ENCODE measurements at places on chromosomes 2 and 18. TPM values are rescaled to one million over a fixed set of nuclear protein-coding genes. Genes with fewer than 3 reads are reported as not detected.

Gene MSTN
- not detected for total RNA-seq

Gene CERKL
- not detected for total RNA-seq

Gene NFATC1
- total RNA-seq = 25.7 TPM

Gene CDH20
- 0.07 TPM for total RNA-seq

Gene PROKR1
- not detected for total RNA-seq

Gene CYS1
- total RNA-seq = 0.75 TPM

Gene BOK
- not detected for total RNA-seq

Gene RNMT
- 35.5 TPM for total RNA-seq

Gene AGXT
- not detected for total RNA-seq

Gene SLC9A2
- not detected for total RNA-seq

Gene HMSD
- 5.5 TPM for total RNA-seq

DNA sequence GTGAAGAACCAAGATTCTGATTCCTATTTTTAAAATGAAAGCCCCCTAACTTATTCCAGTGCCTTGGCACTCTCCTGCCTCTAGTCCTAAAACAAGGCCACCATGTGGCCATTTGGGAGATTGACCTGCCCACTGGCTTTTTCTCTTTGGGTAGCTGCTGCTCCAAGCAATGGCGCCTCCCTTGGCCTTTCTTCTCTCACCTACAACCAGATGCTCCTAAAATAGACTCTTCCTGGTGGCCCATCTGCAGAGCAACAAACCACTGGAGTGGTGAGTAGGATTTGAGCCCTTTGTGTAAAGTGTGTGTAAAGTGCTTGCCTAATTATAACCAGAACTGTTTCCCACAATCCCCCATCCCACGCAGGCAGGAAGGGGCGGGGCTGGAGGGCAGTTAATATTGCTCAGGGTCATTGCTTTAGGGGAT is 114.2 kb downstream of the FHOD3 start:
- DNase-seq = no peak

- DNase-seq = no peak
These were observed 185.6 kb downstream of the RNF144A start for GRCh38 chr2:7102826-7103225.

DNA sequence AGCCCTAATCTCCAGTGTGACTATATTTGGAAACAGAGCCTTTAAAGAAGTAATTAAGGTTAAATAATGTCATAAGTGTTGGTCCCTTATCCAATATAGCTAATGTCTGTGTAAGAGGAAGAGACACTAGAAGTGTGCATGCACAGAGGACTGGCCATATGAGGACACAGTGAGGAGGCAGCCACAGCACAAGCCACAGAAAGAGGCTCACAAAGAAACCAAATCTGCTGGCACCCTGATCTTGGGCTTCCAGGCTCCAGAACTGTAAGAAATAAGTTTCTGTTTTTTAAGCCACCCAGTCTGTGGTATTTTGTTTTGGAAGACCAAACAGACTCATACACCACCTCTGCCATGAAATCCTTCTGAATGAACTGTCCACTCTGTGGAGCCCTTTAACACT is 186.4 kb upstream of the SLC39A10 start:
- DNase-seq = no peak

DNA sequence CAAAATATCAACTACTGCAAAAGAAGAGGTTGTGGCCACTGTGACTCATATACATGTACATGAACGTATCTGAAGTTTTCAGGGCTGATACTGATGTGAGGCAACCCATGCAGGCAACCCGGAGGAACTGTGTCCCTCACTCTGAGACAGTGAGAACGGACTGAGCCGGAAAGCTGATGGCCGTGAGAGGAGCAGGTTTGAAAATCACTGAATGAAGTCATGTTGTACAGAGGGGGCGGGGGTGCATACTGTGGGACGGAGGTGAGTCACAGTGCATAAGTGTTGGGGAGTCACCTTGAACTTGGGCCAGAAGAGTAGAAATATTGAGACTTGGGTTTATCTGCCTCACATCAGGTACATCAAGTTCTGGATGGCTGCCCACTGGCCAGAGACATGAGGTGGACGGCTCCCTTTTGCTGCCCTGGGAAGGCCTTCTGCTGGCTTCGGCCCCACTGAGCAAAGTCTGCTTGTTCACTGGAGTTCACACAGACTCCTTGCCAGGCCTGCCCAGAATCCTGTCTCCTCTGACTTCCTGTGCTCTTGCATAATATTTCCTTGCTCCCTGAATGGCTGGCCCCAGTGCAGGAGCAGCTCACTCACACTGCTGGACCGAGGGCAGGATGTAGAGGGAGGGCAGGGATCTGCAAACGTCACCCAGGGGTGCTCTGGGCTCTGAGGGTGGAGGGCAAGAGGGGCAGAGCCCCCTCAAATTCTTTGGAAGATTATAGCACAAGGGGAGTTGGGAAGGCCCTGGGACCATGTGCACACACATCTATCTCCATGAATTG is 18.1 kb downstream of the EPAS1 start:
- no peak for DNase-seq

- no peak for DNase-seq
These were observed 711.3 kb upstream of the LRATD1 start for GRCh38 chr2:13921245-13921644.

- DNase-seq = no peak
These were observed 33.0 kb upstream of the KIDINS220 start for GRCh38 chr2:8870441-8870840.

- DNase-seq = no peak
These were observed 242.5 kb downstream of the RPIA start for GRCh38 chr2:88933980-88934379.

DNA sequence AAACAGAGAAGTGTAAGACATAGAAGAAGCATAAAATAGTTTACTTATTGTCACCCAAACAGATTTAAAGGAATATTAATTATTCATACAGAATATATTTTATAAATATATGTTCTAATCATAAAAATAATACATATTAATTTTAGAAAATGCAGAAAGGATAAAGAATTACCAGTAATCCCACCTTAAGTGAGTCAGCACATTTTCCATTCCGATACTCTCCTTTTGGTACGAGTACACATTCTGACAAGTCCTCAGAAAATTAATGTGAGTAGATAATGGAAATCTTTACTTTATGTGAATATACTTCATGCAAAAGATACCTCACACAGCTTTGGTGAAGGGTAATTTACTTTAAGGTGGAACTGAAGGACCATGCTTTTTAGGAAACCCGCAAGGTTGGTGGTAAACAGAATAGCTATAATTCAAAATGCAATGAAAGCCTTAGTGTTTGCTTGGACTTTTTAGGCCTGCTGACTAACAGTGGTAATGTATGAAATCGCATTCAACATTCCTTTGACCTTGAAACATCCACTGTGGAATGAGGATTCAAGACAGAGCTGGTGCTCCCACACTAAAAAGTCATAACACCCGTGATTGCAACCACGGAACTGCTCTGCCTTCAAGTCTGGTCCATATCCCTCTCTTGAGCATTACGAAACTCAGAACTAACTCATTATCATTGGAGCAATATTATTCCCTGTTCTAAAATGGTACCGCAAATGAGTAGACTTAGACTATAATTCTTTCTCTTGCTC is 28.1 kb upstream of the HTR2B start:
- no peak for DNase-seq

- no peak for DNase-seq
These were observed 11.6 kb upstream of the PTPN4 start for GRCh38 chr2:119748135-119748534.

GRCh38 chr2:169716238-169716886 is 17.3 kb upstream of the KLHL23 start:
- DNase-seq = no peak

GRCh38 chr18:39806525-39806924 is 2148.5 kb upstream of the PIK3C3 start:
- no peak for DNase-seq

DNA sequence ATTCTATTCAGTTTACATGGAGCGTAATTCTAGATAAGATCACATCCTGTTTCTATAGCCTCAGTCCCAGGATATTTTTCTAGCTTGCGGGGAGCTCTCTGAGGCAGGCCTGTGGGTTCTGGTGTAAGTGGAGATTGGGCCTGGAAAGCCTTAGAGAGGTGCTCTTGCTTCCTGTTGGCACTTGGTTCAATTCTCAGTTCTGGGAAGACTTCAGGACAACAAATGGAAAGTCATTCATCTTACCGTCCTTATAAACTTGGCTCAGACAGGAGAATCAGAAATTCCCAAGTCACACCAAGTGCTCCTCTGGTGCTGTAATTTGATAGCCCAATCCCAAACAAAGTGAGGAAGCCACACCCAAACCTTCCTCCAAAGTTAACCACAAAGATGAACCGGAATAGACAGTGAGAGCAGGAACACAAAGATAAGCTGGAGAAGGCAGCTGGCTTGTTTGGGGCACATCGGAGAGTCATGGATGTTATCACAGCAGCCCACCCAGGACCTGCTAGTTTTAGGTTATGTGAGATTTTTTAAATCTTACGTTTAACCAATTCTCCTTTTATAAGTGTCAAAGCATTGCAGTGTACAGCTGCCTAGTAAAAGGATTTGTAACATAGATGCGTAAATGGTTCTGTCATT is 144.3 kb upstream of the MAP3K20 start:
- DNase-seq = no peak

GRCh38 chr2:85053802-85054201 is 79.4 kb upstream of the TCF7L1 start:
- DNase-seq = no peak

DNA sequence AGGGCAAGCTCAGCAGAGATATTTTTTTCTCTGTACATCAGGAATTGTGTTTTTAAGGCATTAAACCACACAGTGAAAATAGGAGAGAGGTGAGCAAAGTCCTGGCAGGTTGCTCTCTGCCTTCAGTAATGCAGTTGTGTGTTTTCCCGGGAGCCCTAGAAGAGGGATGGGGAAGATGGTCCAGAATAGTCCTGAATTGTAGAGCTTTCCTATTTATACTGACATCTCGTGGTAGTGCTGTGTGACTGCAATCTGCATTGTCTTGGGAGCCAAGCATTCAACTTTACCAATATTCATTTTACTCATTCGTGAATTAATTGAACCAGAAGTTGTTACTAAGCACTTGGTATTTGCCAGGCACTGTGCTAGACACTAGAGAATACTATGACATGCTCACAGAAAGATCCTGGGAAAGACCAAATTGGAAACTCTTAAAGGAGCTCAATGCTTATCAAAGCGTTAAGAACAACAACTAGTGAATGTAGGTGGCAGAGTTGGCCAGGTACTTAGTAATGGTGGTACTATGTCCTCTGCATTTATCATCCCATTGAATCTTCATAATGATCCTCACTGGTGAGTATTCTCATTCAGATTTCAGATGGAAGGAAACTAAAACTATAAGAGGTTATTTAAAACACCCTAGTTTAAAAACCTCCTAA is 214.6 kb downstream of the TRIB2 start:
- DNase-seq = no peak

DNA sequence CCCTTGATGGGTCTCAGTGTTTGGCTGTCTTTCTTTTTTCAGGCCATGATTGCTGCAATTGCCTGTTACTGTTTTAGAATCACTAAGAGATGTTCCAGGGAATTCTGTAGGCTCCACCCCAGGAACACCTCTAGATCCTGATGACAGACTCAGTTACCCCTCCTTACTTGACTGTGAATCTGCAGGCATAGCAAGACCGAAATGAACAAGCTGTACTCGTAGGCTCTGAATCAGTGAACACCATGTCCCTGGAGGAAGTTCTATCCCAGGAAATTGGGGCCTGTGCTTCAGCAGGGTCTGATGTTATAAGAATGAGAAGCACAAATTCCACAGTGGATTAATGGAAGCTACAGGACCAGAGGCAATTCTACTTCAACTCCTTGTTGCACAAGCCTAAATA is 148.6 kb downstream of the COPS8 start:
- DNase-seq = peak; percentile 7

DNA sequence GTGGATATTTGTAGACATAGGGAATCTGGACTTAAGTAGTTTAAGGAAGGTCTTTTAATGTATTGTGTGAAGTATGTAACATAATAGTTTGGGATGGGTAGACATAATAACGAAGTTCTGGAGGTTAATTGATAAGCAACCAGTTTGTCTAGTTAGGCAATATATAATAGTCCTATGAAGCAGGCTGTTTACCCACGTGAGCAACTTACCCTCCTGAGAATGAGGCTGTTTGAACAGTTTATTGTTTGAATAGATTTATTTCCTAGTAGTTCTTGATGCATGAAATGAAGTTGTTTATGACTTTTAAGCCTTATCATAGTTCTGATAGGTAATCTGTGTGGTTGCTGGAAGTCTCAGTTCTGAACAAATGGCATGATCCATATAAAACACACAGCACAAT is 361.5 kb downstream of the GALNT13 start:
- DNase-seq = no peak

GRCh38 chr2:173770947-173771678 is 194.1 kb downstream of the SP3 start:
- DNase-seq = no peak

DNA sequence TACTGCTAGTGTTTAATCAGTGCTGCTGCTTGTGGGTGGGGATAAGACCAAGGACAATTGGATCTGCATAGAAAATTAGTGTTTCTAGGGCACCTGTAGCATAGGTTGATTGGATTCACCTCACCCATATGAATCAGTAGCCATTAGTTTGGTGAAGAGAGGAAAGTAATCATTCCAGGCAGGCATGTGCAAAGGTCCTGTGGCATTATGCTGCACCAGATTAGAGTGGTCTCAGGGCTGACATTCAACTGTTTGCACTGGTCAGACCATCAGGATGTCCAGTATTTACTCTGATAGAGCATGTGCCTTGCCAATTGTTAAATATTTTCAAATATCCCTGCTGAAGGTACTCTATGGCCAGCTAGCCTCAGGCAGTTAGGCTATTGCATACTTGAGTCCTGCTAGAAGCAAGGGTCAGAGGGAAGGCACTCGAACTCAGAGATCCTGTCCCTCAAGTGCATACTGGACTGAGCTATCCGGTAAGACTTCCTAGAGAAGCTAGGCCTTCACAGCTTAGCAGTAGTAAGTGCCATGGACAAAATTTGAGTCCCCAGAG is 64.7 kb downstream of the SKA1 start:
- no peak for DNase-seq

- no peak for DNase-seq
These were observed 17.7 kb downstream of the TUBB6 start for GRCh38 chr18:12325726-12326245.

DNA sequence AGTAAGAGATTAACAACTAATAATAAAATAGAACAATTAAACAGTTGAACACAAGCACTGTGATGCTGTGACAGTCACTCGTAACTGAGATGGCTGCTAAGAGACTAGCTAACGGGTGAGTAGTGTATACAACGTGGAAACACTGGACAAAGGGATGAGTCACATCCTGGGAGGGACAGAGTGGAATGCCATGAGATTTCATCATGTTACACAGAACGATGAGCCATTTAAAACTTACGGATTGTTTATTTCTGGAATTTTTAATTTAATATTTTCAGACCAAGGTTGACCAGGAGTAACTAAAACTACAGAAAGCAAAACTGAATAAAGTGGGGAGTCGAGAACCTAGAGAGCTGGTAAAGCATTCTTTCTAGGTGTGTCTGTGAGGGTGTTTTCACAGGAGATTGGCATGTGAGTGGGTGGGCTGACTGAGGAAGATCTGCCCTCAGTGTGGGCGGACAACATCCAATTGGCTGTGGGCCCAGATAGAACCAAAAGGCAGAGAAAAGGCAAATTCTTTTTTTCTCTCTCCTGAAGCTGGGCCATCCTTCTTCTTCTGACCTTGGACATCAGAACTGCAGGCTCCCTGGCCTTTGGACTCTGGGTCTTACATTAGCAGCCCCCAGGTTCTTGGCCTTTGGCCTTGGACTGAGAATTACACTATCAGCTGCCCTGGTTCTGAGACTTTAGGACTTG is 14.6 kb downstream of the TMSB10 start:
- DNase-seq = no peak

- DNase-seq = no peak
These were observed 75.8 kb downstream of the CLHC1 start for GRCh38 chr2:55156326-55156725.

GRCh38 chr2:18514526-18515461 is 45.7 kb downstream of the RDH14 start:
- no peak for DNase-seq

- no peak for DNase-seq
These were observed 108.8 kb upstream of the ITGB6 start for GRCh38 chr2:160308915-160309314.
